ENCODE measurements at places on chromosomes 5 and 9.

DNA sequence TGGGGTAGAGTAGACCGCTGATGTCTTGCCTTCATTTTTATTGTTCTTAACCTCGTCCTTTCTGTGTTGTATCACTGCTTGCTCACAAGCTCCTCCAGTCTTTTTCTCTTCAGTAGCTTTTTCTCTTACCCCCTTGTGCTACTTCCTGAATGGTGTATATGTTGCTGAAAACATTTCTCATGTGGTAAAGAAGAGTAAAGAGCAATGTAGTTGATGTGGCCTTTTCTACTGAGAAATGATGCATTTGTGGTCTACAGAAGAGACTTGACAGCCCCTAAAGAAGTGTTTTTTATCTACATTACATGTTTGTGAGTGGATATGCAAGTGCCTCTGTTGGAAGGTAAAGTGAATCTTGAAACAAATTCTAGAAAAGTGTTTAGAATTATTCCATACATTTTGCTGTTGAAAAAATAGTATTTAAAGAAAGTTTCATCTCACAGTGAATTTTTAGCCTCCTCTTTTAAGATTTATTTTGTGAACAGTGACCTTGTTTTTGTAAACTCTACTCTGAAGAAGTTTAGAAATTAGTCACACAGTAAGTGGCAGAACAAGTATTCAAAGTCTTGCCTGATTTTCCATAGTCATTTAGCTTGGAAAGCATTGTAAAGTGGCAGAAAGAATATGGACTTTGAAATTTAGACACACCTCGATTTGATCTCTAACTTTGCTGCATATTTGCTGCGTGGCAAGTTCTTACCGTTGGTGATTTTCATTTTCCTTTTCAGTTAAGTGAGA, 17.4 kb downstream of the CDC42SE2 start:
- no peak for DNase-seq

DNA sequence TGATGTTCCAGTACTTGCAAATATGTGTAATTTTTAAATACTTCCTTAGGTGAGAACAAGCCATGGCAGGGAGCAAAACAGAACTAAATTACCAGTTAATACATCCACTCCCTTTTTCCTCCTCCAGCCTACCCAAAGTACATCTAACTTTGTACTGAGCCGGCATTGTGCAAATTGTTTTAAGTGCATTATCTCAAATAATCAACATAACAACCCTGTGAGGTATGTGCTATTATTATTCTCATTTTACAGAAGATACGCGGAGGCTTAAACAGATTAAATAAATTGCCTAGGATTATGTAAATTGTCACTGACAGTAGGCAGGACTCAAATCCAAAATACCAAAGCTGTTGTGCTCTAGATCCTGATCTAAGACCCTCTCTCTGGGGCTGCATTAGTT, 55.5 kb upstream of the KLF4 start:
- no peak for DNase-seq

- no peak for DNase-seq
Measured at GRCh38 chr9:74444369-74444768, 52.8 kb upstream of the RORB start.

GRCh38 chr9:68546596-68547390, 6.1 kb upstream of the TMEM252 start:
- DNase-seq, result peak; percentile 62

DNA sequence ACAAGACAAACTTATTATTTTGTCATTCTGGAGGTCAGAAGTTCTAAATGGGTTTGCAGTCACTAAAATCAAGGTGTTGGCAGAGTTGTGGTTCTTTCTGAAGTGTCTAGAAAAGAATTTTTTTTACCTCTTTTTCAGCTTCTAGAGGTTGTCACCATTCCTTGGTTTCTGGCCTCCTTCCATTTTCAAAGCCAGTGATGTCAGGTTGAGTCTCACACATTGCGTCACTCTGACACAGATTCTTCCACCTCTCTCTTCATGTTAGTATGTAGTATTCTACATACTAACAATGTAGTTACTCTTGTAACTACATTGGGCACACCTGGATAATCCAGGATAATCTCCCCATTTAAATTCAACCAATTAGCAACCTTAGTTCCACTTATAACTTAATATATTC, 290.3 kb downstream of the RFX3 start:
- no peak for DNase-seq

- peak; percentile 22 for DNase-seq
Measured at GRCh38 chr5:131615957-131616356, 19.1 kb downstream of the RAPGEF6 start.

- DNase-seq, result no peak
Measured at GRCh38 chr9:137281345-137282116, 4.0 kb downstream of the TOR4A start.

DNA sequence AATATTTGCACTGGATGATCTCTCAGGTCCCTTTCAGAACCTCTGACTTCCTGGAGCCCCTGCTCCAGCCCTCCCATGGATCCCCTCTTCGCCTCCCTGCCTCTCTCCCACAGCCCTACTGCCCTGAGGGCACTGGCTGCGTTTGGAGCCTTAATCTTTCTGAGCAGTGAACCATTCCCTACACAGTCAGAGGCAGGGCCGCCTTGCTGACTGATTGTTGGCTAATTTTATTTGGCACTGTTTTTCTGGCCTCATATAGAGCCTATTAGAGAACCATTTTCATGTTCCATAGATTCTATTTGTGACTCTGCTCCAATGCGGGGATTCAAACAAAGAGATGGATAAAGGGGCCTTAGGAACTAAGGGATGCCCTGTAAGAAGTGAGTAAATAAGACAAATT, 91.1 kb downstream of the BRINP1 start:
- no peak for DNase-seq

DNA sequence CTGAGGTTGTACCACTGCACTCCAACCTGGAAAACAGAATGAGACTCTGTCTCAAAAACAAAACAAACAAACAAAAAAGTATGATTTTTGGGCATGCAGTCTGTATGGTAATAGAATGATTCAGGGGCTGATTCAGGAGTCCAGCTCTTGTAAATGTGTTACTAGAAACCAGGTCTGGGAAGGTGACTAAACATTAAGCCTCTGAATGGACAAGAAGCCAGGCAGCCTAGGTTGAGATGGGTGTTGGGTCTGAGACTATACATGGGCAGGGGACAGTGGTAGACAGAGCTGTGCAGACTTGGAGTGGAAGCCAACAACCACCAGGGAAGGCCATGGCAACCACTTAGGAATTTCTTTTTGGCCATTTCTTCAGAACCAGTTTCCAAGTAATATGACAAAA, 64.9 kb upstream of the TLE1 start:
- DNase-seq, result no peak

GRCh38 chr5:110087829-110088228, 398.1 kb downstream of the MAN2A1 start:
- no peak for DNase-seq

DNA sequence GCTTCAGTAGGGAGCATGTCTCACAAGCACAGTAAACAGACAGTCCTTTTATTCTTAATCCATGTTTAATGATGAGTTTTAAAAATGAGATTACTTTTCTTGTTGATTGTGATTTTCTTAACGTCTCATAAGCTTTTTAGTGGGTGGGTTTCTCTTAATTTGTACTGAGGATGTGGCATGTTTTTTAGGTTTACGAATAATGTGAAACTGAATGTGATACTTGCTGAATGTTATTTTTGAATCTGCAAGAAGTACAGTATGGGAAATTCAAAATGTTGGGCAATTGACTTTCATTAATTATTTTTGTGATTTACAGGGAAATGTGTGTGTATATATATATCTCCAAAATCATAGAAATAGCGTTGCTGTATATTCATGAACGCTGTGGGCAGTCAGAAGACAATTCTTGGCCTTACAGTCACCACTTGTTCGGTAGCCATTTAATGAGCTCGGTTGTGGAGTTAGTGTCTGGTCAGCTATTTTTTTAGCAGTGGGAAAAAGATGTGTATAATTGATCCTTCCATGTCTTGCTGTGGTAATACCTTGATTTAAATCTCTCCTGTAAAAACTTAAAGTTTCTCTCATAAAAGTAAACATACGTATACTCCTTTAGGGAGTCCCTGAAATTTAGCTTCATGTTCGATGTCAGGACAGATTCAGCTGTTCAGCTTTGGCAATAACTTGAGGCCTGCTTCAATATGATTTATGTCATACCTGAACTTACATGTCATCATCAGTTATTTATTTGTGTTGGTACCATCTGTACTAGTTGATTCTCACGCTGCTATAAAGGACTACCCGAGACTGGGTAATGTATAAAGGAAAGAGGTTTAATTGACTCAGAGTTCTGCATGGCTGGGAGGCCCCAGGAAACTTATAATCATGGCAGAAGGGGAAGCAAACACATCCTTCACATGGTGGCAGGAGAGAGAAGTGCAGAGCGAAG, 15.0 kb downstream of the ICE1 start:
- DNase-seq, result no peak

GRCh38 chr9:119736491-119737454, 367.5 kb upstream of the BRINP1 start:
- no peak for DNase-seq

- no peak for DNase-seq
Measured at GRCh38 chr9:6566409-6567139, 79.0 kb downstream of the GLDC start.

GRCh38 chr9:89189215-89189614, 10.6 kb upstream of the SHC3 start:
- no peak for DNase-seq

- DNase-seq, result peak; percentile 4
Measured at GRCh38 chr5:57349214-57349613, 133.4 kb downstream of the ACTBL2 start.

- DNase-seq, result peak; percentile 26
Measured at GRCh38 chr5:36683821-36684434, 77.5 kb downstream of the SLC1A3 start.

- no peak for DNase-seq
Measured at GRCh38 chr9:126420643-126421564, 94.3 kb downstream of the MVB12B start.

GRCh38 chr5:172554562-172554961, 86.5 kb upstream of the NEURL1B start:
- DNase-seq, result no peak

DNA sequence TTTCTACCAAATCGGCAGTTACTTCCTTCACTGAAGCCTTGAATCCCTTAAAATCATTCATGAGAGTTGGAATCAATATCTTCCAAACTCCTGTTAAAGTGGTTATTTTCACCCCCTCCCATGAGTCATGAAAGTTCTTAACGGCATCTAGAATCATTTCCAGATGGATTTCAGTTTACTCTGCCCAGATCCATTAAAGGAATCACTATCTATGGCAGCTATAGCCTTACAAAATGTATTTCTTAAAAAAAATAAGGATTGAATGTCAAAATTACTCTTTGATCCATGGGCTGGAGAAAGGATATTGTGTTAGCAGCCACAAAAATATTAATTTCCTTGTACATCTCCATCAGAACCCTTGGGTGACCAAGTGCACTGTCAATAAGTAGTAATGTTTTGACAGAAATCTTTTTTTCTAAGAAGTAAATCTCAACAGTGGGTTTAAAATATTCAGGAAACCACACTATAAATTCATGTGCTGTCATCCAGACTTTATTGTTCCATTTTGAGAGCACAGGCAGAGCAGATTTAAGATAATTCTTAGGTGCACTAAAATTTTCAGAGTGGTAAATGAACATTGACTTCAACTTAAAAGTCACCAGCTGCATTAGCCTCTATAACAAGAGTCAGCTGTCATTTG, 767.7 kb downstream of the DTWD2 start:
- DNase-seq, result no peak

DNA sequence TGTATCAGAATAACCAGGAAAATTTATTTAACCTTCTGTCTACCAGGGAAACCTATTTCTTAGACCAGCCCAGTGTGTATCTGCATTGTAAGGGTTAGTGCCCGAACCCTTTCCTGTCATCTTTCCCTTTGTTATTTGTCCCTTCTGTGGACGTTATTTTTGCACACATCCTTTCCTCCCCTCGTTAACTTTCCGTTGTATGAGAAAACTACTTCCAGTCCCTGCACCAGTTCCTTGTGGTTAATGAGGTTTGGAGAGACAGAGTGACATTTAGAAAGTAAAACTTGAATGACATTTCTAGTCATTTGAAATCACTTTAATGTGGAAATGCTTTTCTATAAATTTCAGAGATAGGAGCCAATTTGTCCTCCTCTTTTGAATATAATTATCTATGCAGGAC, 4.3 kb upstream of the IFNB1 start:
- peak; percentile 59 for DNase-seq

GRCh38 chr9:6173914-6174313, 41.7 kb upstream of the IL33 start:
- no peak for DNase-seq

Data from hematopoietic multipotent progenitor cell treated with erythropoietin and hydrocortisone succinate and interleukin-3 and kit ligand, for 6 days (in vitro differentiated cells).